ENCODE measurements at places on chromosomes 11 and 22. TPM values are rescaled to one million over a fixed set of nuclear protein-coding genes. Genes with fewer than 3 reads are reported as not detected.
A peak's percentile ranks its signal among the peaks of the same experiment; 100 is the strongest.

Gene PRSS23
- total RNA-seq = 54.6 TPM

Gene CALCA
- not detected for total RNA-seq

Gene SLC22A8
- total RNA-seq = 0.41 TPM

Gene CRYBB2
- not detected for total RNA-seq

Gene GRAP2
- total RNA-seq = 9.7 TPM

Gene HMGXB4
- 17.3 TPM for total RNA-seq

Gene FAM83F
- total RNA-seq = 13.1 TPM

Gene ABCG4
- total RNA-seq = 0.25 TPM

Gene DEUP1
- total RNA-seq = 0.57 TPM

Gene MYEOV
- 2.6 TPM for total RNA-seq

Gene GRAMD1B
- 4.4 TPM for total RNA-seq

Gene KCNQ1
- total RNA-seq = 45.5 TPM

Gene APOL4
- 8.7 TPM for total RNA-seq

- no peak for DNase-seq
These were observed 5.8 kb downstream of the PKP3 start for GRCh38 chr11:399731-400211.

DNA sequence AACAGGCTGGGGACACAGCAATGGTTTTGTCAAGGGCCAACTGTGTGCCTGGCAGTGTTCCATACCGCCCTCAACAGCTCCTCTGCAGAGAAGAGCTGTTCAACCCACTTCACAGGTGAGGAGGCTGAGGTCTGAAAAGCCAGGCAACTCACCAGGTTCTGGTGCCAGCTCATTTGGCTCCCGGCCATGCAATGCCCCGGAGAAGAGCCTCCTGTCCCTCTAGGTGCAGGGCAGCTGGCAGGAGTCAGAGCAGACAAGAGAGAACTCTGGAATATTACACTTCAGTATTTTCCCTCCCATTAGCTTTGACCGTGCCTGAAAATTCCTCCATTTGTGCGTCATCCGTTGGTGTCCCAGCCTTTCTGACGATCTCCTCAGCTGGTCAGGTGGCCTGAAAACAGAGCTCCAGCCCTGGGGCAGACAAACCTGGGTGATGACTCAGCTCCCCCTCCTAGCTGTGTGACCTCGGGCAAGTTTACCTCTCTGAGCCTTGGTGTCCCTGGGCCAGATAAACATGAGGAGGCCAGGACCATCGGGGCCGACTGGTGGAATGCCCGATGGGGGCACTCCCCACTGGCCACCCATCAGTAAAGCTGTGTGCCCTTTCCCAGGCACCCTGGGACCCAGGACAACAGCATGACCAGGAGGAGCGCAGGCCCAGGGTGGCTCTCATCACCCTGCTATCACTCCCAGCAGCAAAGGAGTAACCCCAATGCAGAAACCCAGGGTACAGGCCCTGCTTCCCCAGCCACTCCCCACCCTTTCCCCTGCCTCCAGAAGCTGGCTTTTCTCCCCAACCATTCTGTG is 9.6 kb upstream of the C1QTNF6 start:
- peak; percentile 68 for DNase-seq

DNA sequence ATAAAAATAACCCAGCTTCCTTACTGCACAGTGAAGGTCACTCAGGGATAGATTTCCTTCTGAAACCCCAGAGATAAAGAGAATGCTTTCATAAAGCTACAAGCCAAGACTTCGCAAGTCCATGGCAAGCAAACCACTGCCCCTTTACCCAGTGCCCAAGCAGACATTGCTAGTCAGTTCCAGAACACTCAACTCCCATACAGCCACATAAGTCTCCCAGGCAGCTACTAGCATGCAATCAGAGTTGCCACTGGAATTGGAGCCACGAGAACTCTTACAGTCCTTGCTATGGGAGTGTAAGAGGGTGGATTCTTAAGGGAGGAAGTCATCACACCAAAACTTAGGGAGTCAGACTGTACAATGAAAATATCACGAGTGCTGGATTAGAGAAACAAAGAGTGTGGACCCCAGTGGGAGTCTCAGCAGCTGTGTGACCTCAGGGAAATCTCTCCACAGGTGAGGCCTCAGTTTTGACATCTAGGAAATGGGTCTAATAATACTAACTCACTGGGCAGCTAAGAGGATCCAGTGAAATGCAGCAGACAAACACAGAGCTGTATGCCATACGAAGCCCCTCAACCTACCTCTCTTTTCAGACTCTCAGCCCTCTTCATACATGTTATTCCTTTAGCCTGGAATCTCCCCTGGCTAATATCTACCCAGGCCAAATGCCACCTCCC is 526.6 kb downstream of the MN1 start:
- no peak for DNase-seq

DNA sequence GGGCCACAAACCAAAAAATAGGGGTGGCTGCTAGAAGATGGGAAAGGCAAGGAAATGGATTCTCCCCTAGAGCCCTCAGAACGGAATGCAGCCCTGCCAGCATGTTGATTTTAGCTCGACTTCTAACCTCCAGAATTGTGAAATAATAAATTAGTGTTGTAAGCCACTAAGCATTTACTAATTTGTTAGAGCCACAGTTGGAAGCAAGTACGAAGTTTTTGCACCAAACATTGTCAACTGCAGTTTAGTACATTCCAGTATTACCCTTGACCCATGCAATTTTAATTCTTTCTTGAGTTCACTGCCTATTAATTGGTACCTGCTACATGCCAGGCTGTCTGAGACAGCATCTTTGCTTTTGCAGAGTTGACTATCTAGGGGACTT is 32.2 kb downstream of the PARVA start:
- DNase-seq = no peak

GRCh38 chr22:29442976-29443375 is 4.6 kb downstream of the RFPL1 start:
- no peak for DNase-seq

DNA sequence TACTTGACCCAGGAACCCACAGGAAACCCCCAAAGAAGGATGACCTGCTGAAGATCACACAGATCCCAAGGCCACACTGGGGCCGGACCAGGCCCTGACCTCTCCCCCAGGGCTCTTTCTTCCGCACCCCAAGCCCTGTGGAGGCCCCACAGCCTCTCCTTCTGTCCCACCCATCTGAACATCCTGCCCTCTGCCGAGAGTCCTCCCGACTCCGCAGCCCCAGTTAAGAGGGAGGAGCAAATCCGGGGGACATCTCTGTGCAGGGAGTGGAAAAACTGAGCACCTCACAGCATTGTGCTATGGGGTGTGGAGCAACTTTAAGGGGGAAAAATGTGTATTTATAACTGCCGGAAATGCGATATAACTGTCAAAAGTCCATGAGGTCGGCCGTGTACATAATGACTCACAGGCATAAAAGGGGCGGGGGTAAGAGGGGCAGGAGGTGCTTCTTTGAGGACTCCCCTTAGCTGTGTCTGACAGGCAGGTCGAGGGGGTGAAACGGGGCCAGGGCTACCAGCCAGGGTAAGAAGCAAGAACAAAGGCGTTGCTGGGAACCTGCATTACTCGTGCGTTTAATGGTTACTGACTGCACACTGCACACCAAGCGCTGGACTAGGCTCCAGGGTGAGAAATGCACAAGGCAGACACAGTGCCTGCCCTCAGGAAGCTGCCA is 57.2 kb downstream of the WNT11 start:
- no peak for DNase-seq

- DNase-seq = no peak
These were observed 31.7 kb downstream of the FAM181B start for GRCh38 chr11:82701847-82702520.

GRCh38 chr22:38290347-38290746 is 17.5 kb upstream of the TMEM184B start:
- DNase-seq = no peak

- DNase-seq = no peak
These were observed 3.6 kb downstream of the CCDC85B start for GRCh38 chr11:65894034-65894591.

- DNase-seq = no peak
These were observed 114.9 kb downstream of the ETS1 start for GRCh38 chr11:128472128-128473089.

- DNase-seq = no peak
These were observed 13.8 kb downstream of the PAMR1 start for GRCh38 chr11:35511666-35512065.

GRCh38 chr11:106378513-106379179 is 301.2 kb downstream of the AASDHPPT start:
- DNase-seq = no peak

GRCh38 chr22:19877626-19878339 is 23.1 kb upstream of the GNB1L start:
- peak; percentile 54 for DNase-seq

DNA sequence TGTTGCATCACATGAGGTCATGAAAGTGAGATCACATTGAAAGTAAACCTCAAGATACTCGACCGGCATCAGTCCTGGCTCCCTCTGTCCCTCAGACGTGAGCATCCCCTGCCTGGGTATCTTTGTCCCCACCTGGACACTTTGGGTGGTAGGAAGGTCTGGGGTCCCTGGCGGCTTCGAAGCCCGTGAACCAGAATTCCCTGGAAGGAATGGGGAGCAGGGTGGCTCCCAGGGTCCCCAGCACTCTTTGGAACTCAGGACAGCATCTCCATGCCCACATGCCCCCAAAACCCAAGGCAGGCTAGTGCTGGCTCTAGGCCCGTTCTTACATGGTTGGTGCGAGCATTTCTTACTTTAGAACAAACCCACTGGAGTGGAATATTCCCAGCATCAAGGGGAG is 7.5 kb downstream of the DERL3 start:
- no peak for DNase-seq

GRCh38 chr22:40314041-40314440 is 32.3 kb upstream of the ADSL start:
- DNase-seq = no peak

DNA sequence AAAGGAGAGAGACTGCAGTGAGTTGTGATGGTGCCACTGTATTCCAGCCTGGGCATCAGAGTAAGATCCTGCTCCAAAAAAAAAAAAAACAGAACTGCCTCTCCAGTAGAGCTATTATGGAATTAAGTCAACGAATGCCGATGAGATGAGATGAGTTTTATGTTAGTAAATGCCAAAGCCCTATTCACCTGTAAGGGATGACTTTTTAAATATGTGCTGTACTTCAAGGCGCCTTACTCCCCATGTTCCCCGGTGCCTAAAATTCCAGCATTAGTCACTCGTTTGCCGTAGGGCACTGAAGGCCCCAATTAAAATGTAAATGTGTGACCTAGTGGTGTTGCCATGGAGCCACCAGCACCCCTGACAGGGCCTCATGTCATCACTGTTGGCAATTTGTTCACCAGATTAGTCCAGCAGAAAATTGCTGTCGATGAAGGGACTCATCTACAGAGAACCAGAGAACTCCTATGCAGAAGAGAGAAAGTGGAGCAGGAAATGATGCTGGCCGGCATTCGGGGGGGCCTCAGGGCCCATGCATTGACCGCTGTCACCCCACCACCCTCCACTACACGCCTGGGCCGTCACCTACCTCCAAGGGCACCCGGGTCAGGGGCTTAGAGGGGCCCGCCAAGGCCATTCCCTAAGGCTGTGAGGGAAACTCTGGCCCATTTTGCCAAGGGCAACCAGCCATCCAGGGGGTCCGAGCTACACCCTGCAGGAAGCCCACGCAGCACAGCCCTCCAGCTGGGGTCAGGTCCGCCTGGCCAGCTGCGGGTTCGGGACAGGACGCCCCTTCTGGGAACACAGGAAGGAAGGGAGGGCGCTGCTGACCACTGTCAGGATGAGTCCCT is 17.8 kb downstream of the LIF start:
- peak; percentile 68 for DNase-seq

DNA sequence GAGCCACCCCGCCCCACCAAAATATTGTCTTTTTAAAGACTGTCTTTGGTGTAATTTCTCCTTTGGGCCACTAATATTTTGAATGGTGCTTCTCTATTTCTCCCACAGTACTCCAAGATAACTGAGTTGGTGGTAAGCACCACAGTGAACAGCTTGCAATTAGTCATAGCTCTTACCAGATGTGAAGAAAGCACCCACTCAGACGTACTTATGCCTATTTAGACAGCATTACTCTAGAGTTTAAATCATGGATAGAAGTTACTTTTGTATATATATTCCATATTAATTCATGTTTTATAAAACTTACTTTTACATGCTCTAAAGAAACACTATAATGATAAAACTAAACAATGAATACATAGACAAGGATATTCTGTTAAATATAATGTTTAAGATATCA is 12.7 kb downstream of the ANO3 start:
- no peak for DNase-seq

DNA sequence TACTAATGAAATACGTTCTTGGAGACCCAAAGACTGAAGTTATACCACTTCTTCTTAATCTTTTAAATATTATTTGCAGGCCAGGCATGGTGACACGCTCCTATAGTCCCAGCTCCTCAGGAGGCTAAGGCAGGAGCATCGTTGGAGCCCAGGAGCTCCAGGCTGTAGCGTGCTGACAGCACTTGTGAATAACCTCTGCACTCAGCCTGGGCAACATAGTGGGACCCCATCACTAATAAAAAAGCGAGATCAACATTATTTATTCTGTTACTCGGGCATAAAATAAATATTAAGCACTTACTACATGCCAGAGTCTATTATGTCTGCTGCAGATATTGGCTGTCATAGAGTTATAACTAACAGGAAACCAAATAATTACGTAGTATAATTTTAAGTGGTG is 720 bp upstream of the MED17 start:
- DNase-seq = no peak

- no peak for DNase-seq
These were observed 43.0 kb downstream of the LMO2 start for GRCh38 chr11:33848717-33849390.

GRCh38 chr11:134687548-134687947 is 275.5 kb upstream of the B3GAT1 start:
- DNase-seq = no peak

DNA sequence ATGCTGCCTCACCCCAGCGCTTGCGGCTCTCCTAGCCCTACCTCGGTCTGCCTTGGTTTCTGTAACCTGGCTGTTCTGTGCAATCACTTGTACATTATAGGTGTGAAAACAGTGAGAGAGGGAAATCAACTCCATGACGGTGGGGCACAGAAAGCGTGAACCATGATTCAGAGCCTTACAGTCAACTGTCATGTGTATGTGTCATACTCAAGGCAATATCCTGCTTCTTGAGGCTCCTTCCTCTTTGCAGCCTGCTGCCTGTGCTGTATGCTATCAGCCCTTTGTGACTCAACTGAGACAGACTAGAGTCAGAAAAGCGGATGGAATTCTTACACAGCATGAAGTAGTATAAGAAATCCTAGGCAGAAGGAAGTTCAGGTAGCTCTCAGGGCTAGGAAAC is 2.1 kb downstream of the NRIP3 start:
- no peak for DNase-seq

GRCh38 chr11:10205928-10206327 is 88.1 kb downstream of the SBF2 start:
- no peak for DNase-seq

Measured in kidney (tissue), 22 donors.